ENCODE measurements at places on chromosomes 16 and 17.
A peak's percentile ranks its signal among the peaks of the same experiment; 100 is the strongest.

DNA sequence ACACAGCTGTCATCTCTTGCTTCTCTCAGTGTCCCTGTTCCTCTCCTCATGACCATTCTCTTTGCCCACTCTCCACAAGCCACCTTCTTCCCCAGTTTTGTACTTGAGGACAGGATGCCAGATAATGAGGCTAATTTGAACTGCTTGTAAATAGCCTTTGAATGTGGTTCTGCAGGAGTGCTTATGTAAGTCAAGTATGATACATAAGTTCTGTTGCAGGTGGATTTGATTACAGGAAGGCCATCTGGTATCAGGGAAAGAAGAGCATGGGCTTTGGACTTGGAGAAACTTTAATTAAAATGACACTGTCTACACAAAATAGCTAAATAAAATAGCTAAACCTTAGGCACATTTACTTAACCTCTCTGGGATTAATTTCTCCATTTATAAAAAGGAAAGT lies 120.2 kb upstream of the HLF start:
- no peak for DNase-seq

GRCh38 chr17:47205419-47205963 lies 3.7 kb upstream of the MYL4 start:
- DNase-seq, result peak; percentile 45

DNA sequence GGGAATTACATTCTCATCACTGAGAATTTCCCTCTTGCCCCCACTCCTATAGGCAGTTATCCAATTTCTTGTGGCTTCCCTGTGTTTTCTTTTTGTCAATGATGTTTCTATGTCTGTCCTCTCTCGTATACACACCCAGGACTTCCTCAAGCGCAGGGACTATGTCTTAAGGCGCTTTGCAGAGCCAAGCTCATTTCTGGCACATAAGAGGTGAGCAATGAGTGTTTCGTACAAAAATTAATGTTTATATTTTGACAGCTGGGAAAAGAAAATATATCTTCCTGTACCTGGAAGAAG lies 947 bp downstream of the DDX42 start:
- DNase-seq, result no peak

DNA sequence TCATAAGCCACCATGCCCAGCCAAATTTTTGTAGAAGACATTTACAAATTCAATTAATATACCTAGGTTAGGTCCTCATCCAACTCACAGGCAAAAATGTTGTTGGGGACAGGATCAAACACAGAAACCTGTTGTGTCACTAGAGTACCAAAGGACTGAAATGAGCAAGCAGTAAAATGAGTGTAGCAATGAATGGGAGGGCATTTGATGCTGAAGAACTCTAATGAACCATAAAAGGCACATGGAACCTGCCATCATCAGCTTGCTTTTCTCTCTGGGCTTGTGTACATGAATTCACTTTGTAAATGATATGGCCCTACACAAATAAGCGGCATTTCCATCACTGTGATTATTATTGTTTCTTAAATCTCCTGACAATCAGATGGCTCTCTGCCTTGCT lies 17.8 kb downstream of the USP31 start:
- no peak for DNase-seq

DNA sequence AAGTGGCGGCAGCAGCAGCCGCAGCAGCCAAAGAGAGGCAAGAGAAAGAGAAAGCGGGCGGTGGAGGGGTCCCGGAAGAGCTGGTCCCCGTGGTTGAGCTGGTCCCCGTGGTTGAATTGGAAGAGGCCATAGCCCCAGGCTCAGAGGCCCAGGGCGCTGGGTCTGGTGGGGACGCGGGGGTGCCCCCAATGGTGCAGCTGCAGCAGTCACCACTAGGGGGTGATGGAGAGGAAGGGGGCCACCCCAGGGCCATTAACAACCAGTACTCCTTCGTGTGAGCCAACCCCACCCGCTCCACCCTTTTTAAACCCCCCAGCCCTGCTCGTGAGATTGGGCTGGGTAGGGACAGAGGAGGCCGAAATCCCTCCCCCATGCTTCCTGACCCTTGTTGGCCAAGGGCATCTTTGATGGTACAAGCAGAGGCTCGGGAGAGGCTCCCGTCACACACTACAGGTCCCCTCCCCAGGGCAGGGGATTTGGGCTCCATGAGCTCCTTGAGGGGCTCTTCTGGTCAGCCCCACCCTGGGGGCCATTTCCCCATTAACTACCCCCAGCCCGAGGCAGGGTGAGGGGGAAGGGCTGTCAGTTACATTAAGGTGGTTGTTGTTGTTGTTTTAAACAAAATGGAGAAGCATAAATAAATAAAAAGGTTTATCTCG lies 4.6 kb upstream of the ATP2A1 start:
- peak; percentile 83 for DNase-seq

- DNase-seq, result no peak
Observed at GRCh38 chr16:24826096-24826690, 19.6 kb upstream of the SLC5A11 start.

DNA sequence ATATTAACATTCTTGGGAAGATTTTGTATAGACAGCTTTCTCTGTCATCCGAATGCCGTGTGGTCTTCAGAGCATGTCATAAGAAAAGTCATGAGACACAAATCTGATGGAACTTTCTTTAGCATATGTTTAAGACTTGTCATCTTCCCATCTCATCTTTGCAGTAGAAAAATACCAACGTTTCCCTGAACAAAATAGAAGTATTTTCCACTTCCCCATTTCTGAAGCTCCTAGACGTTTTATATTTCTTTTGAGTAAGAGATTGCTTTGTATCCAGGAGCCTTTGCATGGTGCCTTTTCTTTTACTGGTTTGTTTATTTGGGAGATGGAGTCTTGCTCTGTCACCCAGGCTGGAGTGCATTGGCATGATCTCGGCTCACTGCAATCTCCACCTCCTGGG lies 235.1 kb downstream of the PRKCA start:
- no peak for DNase-seq

DNA sequence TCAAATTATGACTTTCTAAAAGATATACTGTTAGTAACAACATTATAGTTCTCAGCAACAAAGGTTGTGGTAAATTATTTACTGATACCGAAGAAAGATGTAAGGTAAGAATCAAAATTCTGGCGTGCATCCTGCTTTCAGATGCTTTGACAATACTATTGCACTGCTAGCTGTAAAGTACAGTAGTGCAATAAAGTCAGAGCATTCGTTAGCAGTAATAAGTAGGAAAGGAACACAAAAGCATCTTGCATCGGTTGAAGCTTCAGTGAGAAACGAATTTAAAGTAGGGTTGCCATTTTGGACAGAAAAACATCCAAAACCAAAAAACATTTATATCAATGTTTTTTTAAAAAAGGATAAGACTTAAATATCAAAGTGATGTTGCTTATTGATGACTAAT lies 4.0 kb downstream of the SKA2 start:
- no peak for DNase-seq

DNA sequence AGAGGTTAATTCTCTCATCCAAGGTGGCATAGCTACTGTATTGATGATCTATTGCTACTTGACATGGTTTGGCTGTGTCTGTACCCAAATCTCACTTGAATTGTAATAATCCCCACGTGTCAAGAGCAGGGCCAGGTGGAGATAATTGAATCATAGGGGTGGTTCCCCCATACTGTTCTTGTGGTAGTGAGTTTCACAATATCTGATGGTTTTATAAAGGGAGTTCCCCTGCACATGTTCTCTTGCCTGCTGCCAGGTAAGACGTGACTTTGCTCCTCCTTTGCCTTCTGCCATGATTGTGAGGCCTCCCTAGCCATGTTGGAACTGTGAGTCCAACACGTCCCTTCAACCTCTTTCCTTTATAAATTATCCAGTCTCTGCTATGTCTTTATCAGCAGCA lies 22.9 kb upstream of the CPPED1 start:
- no peak for DNase-seq

- no peak for DNase-seq
Observed at GRCh38 chr17:69651921-69652320, 237.4 kb downstream of the MAP2K6 start.

DNA sequence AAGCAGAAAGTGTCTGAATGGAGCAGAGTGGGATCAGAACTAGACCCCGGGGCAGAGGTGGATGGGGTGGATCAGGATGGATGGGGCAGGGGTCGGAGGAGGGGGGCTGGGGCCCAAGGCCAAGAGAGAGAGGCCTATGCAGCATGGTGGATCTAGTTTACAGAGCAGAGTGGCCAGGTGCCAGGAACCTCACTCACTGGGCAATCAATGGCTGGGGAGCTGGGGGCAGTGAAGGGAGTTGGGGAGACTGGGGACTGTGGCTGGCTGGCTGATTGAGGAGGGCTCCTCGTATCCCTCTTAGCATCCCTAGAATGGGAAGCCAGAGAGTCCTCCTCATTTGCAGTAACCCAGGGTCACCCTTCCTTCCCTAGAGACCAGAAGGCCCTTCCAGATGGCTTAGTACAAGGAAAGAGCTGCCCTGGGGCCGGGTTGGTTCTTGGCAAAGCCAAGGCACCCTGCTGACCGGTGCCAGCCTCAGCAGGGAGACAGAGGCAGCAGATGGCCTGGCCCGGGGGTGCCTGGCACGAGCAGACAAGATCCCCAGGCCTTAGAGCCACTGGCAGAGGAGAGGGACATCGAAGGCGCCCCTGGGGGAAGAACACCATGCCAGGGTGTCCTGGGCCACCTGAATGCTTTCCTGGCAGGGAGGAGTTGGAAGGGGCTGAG lies 36.8 kb downstream of the SRCIN1 start:
- DNase-seq, result no peak

- DNase-seq, result no peak
Observed at GRCh38 chr16:13042291-13042685, 140.9 kb downstream of the SHISA9 start.

GRCh38 chr17:81002409-81003361 lies 11.0 kb downstream of the CHMP6 start:
- peak; percentile 43 for DNase-seq

DNA sequence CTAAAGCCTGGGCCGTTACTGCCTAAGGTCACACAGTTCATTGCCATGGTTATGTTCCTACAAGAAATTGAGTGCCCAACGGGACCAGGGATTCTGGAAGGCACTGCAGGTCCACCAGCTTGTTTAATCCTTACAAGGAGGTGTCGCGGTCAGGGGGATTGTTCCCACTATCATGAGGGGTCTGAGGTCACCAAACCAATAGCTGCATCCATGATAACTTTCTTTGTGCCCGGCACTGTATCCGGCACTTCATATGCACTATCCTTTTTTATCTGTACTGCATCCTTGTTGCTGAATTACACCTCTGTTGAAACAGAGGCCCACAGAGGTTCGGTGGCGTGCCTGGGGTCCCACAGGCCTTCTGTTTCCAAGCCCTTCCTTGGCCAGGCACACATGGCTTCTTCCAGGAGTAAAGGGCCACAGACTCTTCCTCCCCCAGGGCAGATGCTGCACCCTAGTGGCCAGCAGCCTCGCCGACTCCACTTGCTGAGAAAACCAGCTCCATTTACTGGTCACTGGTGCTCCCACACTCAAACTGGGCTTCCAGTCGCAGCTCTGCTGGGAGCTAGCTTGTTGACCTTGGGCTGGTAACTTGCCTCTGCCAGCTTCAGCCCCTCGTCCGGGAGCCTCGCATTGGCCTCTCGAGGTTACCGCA lies 82.0 kb upstream of the PLCG2 start:
- DNase-seq, result peak; percentile 72

- no peak for DNase-seq
Observed at GRCh38 chr17:77222356-77222755, 81.6 kb downstream of the SEC14L1 start.

GRCh38 chr16:23317266-23317661 lies 15.2 kb downstream of the SCNN1B start:
- no peak for DNase-seq

DNA sequence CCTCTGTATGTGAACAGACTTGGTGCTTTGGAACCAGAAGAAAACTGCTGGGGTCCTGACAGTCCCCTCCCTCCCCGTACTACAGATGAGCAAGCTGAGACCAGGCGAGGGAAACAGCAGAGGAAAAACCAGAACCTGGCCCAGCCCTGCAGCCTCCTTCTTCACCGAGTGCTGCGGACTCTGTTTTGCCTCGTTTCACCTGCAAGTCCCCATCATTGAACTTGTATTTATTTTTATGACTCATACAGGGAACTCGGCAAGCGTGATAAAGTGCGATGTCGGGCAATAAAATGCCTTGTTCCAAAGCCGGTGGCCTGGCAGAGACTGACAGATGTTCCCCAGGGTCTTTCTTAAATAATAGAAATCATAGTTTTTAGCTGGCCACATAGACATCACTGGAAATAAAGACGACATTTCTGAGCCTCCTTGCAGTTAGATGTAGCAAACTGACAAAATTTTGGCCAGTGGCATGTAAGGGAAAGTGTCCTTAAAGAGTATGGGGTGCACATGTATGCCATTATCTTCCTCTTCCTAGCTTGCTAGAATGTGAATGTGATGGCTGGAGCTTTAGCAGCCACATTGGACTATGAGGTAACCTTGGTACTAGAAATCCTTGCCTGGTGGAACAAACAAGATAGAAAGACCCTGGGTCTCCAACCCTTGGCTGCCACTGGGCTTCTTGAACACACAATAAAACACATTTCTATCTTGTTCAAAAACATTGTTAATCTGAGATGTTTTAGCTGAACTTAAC lies 128.6 kb downstream of the IRF8 start:
- no peak for DNase-seq

DNA sequence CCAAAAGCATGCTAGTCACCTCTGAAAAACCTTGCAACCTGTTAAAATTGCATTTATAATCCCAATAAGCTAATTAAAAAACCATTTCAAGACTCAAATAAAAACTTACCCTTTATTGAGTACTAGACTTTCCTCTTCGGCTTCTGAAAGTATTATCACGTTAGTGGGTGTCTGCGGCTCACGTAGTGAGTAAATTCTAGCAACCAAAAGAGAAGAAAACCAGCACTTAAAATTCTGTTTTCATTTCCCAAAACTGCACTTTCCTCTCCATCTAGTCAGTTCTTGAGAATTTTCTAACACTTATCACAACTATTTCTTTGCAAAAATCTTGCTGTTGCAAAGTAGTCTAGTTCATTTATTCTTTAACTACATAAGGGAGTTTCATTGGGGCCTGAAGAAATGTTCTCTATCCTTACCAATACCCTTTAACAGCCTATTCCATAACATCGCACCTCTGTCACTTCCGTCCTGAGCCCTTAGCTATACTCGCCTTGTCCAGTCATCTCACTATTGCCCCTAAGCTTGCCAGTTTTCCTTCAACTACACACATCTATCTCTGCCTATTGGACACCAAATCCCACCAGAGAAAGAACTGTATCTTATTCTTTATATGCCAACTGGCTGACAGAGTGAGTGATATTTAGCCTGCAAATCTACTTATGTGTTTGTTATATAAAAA lies 8.7 kb downstream of the NUP88 start:
- no peak for DNase-seq
